HAP-1 (cell line): ENCODE measurements at places on chromosomes 7 and 10.

- DNase-seq = no peak
These were observed 21.8 kb downstream of the CFAP69 start for GRCh38 chr7:90266808-90267207.

DNA sequence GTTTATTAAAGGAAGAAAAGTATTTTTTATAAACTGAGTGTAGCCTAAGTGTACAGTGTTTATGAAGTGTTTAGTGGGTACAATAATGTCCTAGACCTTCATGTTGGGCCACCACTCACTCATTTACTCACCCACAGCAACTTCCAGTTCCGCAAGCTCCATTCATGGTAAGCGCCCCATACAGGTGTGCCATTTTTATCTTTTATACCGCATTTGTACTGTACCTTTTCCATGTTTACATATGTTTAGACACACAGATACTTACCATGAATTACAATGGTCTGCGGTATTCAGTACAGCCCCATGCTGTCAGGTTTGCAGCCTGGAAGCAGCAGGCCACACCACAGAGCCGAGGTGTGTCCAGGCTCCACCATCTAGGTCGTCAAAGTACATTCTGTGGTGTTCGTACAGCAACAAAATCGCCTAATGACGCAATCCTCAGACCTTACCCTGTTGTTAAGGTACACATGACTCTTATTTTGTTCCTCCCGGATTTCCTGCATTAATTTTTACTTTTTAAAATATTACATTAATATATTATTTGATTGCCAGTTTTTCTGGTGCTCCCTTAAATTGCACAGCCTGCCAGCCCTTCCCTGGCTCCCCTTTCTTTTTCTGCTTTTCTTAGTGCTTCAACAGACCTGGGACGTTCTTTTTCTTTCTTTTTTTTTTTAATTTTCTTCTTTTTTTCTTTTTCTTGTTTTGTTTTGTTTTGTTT lies 881 bp upstream of the SSBP1 start:
- DNase-seq = peak; percentile 14

DNA sequence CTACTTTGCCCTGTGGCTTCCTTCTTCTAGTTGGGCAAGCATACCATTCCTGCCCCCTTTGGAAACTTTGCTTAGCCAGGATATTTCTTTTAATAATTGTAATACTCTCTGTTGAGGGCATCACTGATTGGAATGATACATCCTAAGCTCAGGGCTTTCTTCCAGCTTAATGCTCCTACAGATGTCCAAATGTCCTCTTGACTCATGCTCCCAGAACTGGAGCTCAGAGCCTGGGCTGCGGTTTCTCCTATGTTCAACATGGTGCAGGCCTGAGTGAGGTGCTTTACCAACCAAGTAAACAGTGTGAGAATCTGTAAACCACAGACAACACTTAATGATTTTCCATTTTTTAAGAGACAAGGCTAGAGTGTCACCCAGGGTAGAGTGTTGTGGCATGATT lies 108.6 kb downstream of the LRRC4 start:
- DNase-seq = no peak

GRCh38 chr7:111393011-111393754 lies 169.1 kb downstream of the IMMP2L start:
- peak; percentile 64 for DNase-seq
